ENCODE measurements at places on chromosomes 11 and 22.
A peak's percentile ranks its signal among the peaks of the same experiment; 100 is the strongest.

DNA sequence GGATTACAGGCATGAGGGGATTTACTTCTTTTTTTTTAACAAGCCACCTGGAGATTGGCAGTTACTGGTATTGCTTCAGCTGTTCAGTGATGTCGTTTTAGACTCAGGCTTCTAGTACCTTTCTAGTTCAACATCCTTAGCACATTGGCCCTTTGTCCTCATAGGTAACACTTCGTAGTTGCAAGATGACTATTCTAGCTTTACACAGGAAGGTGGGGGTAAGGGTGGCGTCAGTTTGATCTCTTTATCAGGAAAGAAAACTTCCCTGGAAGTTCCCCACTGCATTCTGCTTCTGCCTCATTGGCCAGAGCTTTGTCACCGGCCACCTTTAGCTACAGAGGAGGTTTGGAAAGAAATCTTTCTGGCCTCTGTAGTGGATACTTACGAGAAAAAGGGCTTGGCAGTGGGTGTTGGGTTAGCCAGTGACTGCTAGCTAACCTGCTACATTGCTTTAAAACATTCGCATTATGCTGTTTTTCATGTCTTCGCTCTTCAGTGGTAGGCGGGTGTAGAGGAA, 40.7 kb downstream of the SFI1 start:
- peak; percentile 5 for DNase-seq

DNA sequence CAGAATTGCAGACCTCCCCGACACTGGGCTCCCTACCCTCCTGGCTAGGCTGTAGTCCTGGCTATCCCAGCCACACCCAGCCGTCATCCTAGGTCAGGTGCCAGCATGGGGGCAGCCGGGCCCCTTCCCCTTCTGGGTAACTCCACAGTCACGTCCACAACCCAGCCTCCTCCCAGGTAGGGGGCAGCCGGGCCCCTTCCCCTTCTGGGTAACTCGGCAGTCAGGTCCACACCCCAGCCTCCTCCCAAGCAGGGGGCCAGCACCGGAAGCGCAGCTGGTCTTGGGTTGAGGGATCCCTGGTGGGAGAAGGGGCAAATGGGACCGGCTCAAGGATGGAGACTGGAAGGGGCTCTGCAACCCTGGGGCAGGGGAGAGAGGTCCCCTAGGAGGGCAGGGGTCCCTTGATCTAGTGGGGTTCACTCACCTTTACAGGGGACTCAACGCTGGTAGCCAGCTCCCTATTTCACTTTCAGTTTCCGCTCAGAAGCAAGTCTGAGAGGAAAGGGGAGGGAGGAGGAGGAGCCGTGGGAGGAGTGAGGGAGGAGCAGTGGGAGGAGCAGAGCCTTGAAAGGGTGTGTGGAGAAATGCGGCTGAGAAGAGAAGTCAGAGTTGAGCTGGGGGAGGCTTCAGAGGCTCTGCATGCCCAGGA, at the start of gene TRIM21:
TSS of gene TRIM21 (minus strand) at position 494 of the 649 bp plus-strand sequence. CDS start 3,293 bp downstream, outside the sequence.
- peak; percentile 88 for DNase-seq

- DNase-seq = no peak
Observed at GRCh38 chr22:29748248-29748893, 18.4 kb downstream of the ZMAT5 start.

DNA sequence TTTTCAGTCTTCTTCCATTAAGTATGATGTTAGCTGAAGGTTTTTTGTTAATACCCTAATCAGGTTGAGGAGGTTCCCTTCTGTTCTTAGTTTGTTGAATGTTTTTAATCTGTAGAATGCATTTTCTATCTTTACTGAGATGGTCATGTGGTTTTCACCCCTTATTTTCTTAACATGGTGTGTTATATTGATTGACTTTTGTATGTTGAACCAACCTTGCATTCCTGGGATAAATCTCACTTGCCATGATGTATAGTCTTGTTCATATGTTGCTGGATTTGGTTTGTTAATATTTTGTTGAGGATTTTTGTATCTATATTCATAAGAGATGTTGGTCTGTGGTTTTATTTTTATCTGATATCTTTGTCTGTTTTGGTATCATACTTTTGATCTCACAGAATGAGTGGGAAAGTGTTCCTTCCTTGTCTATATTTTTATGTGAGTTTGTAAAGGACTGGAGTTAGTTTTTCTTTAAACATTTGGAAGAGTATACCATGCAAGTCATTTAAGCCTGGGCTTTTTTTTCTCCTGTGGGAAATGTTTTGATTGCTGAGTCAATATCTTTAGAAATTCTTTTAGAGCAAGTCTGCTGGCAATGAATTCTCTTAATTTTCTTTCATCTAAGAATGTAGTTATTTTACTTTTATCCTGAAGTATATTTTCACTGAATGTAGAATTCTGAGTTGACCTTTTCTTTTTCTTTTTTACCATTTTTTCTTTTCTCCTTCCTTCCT, 5.5 kb upstream of the P4HA3 start:
- no peak for DNase-seq

- no peak for DNase-seq
Observed at GRCh38 chr11:123110397-123110796, 48.5 kb upstream of the HSPA8 start.

DNA sequence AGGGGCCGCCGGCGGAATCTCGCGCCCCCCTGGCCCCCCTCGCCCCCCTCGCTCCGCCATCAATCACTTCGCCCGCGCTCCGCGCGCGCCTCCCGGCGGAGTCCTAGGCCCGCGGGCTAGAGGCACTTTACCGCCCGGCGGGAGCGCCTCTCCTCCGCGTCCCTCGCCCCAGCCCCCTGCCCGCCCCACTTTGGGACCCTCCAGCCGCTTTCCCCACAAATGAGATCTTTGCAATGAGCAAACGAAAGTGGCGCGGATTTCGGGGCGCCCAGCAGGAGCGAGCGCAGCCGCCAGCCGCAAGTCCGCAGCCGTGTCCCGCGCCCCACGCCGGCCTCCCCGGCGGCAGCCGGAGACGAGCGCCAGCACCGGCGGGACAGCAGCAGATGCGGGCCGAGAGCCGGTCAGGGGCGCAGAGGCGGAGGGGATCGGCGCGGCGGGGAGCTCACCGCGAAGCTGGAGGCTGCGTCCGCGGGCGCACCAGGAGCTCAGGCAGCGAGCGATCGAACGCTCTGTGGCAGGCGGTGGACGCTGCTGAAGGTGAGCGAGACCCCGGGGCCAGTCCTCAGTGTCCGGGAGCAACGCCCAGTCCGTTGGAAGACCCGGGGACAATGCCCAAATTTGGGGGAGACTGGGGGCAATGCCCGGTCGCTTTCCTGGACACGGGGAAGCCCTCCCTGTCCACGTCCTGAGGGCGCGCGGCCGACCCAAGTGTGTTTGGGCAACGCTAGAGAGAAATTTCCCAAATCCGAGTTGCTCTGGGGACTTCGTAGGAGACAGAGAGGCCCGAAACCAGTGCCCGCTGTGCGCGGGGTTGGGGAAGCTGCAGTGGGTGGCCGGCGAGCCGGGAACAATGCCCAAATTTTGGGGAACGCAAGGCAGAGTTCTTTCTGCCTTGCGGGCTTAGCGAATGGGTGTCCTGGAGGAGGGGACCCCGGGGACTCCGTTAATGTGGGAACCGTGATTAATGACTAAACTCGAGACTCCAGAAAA, 1.5 kb upstream of the IGF2 start:
- no peak for DNase-seq

DNA sequence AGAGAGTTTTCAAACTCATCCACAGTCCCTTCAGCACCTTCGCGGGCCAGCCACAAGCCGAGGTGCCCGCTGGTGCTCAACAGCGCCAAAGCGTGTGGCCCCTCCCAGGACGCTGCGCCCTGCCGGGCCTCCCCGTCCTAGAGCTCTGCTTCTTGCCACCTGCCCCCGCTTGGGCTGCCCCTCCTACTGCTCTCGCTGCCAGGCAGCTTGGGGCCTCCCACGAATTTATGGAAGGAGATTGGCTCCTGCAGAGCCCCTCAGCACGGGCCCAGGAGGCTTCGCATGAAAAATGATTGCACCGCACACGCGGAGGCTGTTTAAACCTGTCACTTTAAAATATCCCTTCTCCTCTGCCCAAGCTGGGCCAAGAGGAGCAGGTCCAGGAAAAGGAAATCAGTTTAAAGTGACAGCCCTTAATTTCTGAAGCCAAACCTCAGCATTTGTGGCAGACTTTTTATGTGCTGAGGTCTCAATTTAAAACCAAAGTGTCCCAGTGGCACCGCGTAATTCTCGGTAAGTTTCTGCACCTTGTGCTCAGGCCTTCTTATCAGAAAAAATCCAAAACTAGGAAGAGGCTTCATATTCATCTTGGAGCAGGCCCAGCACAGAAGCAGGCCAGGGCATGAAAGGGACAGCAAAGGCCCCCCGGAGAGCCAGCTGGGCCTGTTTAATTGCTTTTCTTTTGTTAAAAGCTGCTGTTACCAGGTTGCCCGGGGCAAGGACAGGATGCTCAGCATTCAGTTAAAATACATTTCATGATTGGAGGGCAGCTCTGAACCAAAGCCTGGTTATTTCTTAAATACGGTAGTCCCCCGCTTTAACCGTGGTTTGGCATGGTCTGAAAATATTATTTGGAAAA, 303.6 kb downstream of the OPCML start:
- no peak for DNase-seq

All from CD4-positive, alpha-beta T cell treated with Interleukin-2 at 100 ng/mL for 4 hours (primary cell).